T-helper 2 cell treated with Interferon-gamma antibody and Interleukin-4, amounts not matched to agents 5 μg/mL and 100 μg/mL, for 36 hours (primary cell): ENCODE measurements at places on chromosomes 13 and 19.

DNA sequence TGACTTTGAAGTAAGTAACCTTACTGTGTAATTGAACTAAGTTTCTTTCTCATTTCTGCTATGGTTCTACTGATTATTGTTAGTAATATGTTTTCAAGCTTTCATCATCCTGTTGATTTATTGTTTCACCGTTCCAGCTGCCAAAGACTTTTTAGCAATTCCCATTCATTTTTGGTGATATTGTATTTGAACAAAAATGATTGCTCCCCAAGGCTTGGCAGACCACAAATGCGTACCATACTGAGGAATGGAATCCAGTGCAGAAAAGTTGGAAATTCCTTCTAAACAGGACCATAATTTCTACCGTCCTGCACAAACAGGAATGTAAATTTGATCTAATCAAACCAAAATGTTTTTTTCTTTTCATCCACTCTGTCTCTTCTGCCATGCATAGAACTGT is 10.7 kb downstream of the EPSTI1 start:
- H3K27ac ChIP-seq = no peak overlapping the region
- H3K4me1 ChIP-seq = peaks cover 30% of the 10 kb centered on the region
- no peaks in the 10 kb centered on the region for H3K27me3 ChIP-seq
- peaks cover 47% of the 10 kb centered on the region for H3K36me3 ChIP-seq
- no peak overlapping the region for H3K4me3 ChIP-seq
- no peak for DNase-seq

DNA sequence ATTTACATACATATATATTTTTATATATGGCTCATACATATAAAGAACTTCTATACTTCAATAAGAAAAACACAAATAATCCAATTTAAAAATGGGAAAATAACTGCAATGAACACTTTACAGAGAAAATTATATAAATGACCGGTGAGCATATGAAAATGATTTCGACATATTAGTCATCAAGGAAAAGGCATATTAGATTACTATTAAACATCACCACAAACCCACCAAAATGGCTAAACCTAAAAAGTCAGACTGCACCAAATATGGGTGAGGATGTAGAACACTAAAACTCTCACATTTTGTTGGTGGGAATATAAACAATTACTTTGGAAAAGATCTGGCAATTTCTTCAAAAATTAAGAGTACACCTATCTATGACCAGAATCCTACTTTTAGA is 316.2 kb downstream of the ENOX1 start:
- H3K36me3 ChIP-seq = no peaks in the 10 kb centered on the region
- no peak overlapping the region for H3K4me3 ChIP-seq
- H3K4me1 ChIP-seq = no peaks in the 10 kb centered on the region
- no peak overlapping the region for H3K27ac ChIP-seq

- H3K4me3 ChIP-seq = no peak overlapping the region
- no peak overlapping the region for H3K27ac ChIP-seq
- H3K27me3 ChIP-seq = no peaks in the 10 kb centered on the region
- DNase-seq = no peak
- no peaks in the 10 kb centered on the region for H3K4me1 ChIP-seq
These were observed 17.1 kb downstream of the MBD3L1 start for GRCh38 chr19:8849232-8849631.

DNA sequence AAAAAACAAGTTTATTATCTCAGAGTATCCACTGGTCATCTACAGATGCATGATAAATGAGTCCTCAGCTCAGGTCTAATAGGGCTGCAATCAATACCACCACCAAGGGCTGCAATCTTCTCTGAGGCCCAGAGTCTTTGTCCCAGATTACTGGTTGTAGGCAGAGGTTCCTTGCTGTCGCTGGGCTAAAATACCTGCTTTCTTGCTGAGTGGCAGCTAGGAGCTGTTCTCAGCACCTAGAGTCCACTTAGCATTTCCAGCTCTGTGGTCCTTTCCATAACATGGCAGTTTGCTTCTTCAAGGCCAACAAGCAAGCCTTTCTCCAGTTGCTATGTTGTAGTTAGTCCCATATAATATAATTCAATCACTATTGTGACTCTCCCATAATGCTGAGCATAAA is 351.3 kb downstream of the SLITRK1 start:
- H3K27ac ChIP-seq = no peak overlapping the region
- H3K36me3 ChIP-seq = no peaks in the 10 kb centered on the region
- H3K27me3 ChIP-seq = no peaks in the 10 kb centered on the region
- DNase-seq = no peak
- H3K4me1 ChIP-seq = no peaks in the 10 kb centered on the region

DNA sequence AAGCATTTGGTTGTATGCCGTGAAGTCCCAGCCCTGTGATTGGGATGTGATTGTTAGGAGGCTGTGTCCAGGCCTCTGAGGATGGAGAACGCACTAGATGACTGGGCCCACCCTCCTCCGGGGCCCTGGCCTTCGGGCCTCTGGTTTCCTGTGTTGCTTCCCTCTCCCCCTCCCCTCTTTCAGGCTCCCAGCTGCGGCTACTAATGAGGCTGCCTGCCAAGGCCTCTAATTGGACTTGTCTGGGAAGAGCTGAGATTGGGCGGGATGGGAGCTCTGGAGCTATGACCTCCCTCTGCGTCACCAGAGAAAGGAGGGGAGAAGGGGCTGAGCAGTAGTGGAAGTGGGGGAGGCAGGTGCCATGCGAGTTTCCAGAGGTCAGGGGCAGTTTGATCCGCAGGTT is 9.9 kb downstream of the PTH2 start:
- H3K27ac ChIP-seq = no peak overlapping the region
- no peak overlapping the region for H3K4me3 ChIP-seq
- no peak for DNase-seq
- H3K36me3 ChIP-seq = peaks cover 5% of the 10 kb centered on the region
- peaks cover 14% of the 10 kb centered on the region for H3K27me3 ChIP-seq

GRCh38 chr13:108375772-108376171 is 106.3 kb downstream of the TNFSF13B start:
- no peak overlapping the region for H3K27ac ChIP-seq
- DNase-seq = no peak
- H3K27me3 ChIP-seq = no peaks in the 10 kb centered on the region
- no peaks in the 10 kb centered on the region for H3K36me3 ChIP-seq
- H3K4me3 ChIP-seq = no peak overlapping the region
- H3K4me1 ChIP-seq = no peaks in the 10 kb centered on the region

DNA sequence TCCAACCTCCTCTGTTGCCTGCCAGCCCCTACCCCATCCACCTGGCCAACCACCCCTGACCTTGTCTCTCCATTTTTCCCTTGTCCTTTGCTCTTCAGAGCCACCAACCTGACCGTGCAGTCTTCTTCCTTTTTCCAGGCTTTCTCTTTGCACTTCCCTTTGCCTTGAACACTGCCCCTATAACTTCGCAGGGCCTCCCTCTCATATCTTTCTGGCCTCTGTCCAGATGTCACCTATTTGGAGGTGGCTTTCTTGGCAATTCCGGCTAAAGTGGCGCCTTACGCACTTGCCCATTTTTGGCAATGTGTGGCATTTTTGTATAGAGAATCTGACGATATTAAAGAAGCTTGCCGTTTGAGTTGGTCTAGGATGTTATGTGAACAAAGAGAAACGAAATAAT is 844 bp downstream of the ZNF543 start:
- peaks cover 18% of the 10 kb centered on the region for H3K4me1 ChIP-seq
- peak overlapping the region; percentile 91 for H3K27ac ChIP-seq
- no peak for DNase-seq

DNA sequence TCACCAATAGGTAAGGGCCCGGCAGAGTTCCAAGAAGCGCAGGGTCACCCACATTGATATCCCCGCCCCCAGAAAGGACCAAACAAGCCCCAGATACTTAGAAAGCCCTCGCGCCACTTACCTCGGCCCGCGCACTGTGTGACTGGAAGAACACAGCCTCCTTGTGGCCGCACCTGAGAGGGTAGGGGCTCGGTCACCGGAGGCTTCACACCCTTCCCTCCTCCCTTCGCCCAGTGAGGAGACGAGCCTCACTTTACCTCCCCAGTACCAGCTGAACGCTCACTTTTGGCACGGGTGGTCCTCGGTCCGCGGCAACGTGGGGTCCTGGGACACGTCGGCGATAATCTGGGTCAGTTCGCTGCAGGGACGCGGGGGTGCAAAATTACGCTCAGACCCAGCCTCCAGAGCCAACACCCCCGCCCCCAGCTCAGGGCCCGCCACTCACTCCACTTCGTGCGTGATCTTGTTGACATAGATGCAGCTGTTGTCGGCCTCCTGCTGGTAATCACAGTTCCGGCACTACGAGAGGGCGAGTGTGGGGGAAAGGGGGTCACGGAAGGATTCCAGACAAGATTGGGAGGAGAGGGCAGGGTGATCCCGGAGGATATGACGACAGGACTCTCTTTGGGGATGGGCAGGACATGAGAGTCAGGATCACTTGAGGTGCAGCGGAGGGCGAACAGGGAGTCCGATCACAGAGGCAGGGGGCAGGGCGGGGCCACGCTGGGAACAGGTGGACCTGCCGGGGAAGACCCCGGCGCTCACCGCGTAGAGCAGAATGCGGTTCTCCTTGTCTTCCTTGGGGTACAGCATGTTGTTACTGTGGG is 568 bp downstream of the POLR2I start:
- peak overlapping the region; percentile 99 for H3K27ac ChIP-seq
- H3K36me3 ChIP-seq = peaks cover 35% of the 10 kb centered on the region
- peaks cover 26% of the 10 kb centered on the region for H3K4me1 ChIP-seq
- DNase-seq = no peak
- H3K4me3 ChIP-seq = peak overlapping the region; percentile 96

- H3K36me3 ChIP-seq = peaks cover 30% of the 10 kb centered on the region
- H3K4me1 ChIP-seq = peaks cover 21% of the 10 kb centered on the region
- peak; percentile 64 for DNase-seq
- H3K27me3 ChIP-seq = no peaks in the 10 kb centered on the region
- peak overlapping the region; percentile 86 for H3K27ac ChIP-seq
These were observed 12.5 kb upstream of the ACTN4 start for GRCh38 chr19:38634757-38635482.

GRCh38 chr13:22262001-22262885 is 591.4 kb downstream of the FGF9 start:
- DNase-seq = no peak
- no peak overlapping the region for H3K27ac ChIP-seq
- H3K4me3 ChIP-seq = no peak overlapping the region
- no peaks in the 10 kb centered on the region for H3K36me3 ChIP-seq

- no peak overlapping the region for H3K27ac ChIP-seq
- peaks cover 1% of the 10 kb centered on the region for H3K4me1 ChIP-seq
- no peaks in the 10 kb centered on the region for H3K36me3 ChIP-seq
- no peak overlapping the region for H3K4me3 ChIP-seq
- DNase-seq = no peak
These were observed 101.2 kb downstream of the TNFRSF19 start for GRCh38 chr13:23671377-23671776.

DNA sequence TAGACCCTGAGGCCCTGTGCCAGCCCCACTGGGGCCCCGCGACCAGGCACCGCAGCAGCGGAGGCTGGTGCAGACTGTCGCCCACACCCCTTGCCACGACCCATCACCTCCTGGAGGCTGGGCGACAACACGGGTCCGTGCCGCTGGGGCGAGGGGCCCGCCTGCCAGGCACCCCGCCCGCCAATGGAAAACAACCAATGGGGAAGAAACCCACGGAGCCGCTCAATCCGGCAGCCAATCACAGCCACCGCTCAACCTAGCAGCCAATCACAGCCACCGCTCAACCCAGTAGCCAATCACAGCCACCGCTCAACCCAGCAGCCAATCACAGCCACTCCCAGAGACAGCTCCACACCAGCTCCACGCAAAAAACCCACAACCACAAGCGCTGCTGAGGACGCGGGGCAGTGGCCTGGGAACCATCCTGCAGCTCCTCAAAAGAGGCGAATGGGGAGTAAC is 29.7 kb downstream of the GPX4 start:
- peaks cover 8% of the 10 kb centered on the region for H3K4me1 ChIP-seq
- H3K27me3 ChIP-seq = no peaks in the 10 kb centered on the region
- H3K27ac ChIP-seq = peak overlapping the region; percentile 79
- DNase-seq = peak; percentile 65

DNA sequence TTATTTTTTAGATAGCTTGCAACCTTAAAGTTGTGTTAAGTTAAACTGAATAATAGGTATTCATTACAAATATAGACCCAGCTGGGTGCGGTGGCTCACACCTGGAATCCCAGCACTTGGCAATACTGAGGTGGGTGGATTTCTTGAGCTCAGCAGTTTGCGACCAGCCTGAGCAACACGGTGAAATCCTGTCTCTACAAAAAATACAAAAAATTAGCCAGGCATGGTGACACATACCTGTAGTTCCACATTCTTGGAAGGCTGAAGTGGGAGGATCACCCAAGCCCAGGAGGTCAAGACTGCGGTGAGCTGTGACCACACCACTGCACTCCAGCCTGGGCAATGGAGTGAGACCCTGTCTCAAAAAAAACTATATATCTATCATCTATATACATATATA is 386.5 kb downstream of the PCDH17 start:
- no peaks in the 10 kb centered on the region for H3K36me3 ChIP-seq
- no peak for DNase-seq
- no peaks in the 10 kb centered on the region for H3K27me3 ChIP-seq
- H3K4me3 ChIP-seq = no peak overlapping the region
- no peak overlapping the region for H3K27ac ChIP-seq

GRCh38 chr19:48632692-48633147 is 4.5 kb downstream of the DBP start:
- H3K27me3 ChIP-seq = no peaks in the 10 kb centered on the region
- no peak overlapping the region for H3K4me3 ChIP-seq
- no peak overlapping the region for H3K27ac ChIP-seq
- DNase-seq = no peak
- H3K4me1 ChIP-seq = peaks cover 22% of the 10 kb centered on the region
- H3K36me3 ChIP-seq = peaks cover 14% of the 10 kb centered on the region

DNA sequence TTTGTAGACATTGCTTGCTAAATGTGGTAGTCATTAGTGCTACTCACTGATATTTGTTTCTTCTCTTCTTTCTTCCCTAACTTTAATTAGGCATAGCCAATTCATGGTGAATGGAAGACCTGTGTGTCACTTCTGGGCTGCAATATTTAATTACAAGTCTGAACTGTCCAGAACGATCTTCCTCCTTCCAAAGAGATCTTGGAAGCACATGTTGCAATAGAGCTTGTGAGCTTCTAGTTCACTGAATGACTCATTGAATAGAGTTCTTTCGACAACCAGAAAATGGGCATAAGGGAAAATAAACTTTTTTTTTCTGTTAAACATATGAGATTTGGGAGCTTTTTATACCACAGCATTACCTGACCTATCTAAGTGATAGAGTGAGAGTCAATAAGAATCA is 1264.6 kb downstream of the PCDH9 start:
- no peaks in the 10 kb centered on the region for H3K36me3 ChIP-seq
- no peak for DNase-seq
- H3K27me3 ChIP-seq = no peaks in the 10 kb centered on the region
- H3K27ac ChIP-seq = no peak overlapping the region
- H3K4me3 ChIP-seq = no peak overlapping the region
